Mononuclear cell (primary cell): ENCODE measurements at places on chromosomes 12 and 14. TPM values are rescaled to one million over a fixed set of nuclear protein-coding genes. Genes with fewer than 3 reads are reported as not detected.

TNS2 gene
- total RNA-seq, result 0.21 TPM

ASPG gene
- 0.10 TPM for total RNA-seq

CCDC38 gene
- not detected for total RNA-seq

LTBP2 gene
- 0.42 TPM for total RNA-seq

DBX2 gene
- not detected for total RNA-seq

MIA2 gene
- total RNA-seq, result 32.0 TPM

GRIN2B gene
- under 0.01 TPM for total RNA-seq

IL23A gene
- 23.5 TPM for total RNA-seq

FAM186B gene
- 0.84 TPM for total RNA-seq

APOF gene
- total RNA-seq, result not detected

DNAI7 gene
- total RNA-seq, result 0.10 TPM

ITPK1 gene
- total RNA-seq, result 35.9 TPM
